ENCODE measurements at places on chromosomes 5 and 9. TPM values are rescaled to one million over a fixed set of nuclear protein-coding genes. Genes with fewer than 3 reads are reported as not detected.

GRCh38 chr5:140075371-140075770, 32.3 kb upstream of the NRG2 start:
- no peaks in the 10 kb centered on the region for H3K36me3 ChIP-seq
- H3K27ac ChIP-seq: no peak overlapping the region
- no peak overlapping the region for H3K4me3 ChIP-seq
- no peaks in the 10 kb centered on the region for H3K4me1 ChIP-seq
- DNase-seq: no peak

DNA sequence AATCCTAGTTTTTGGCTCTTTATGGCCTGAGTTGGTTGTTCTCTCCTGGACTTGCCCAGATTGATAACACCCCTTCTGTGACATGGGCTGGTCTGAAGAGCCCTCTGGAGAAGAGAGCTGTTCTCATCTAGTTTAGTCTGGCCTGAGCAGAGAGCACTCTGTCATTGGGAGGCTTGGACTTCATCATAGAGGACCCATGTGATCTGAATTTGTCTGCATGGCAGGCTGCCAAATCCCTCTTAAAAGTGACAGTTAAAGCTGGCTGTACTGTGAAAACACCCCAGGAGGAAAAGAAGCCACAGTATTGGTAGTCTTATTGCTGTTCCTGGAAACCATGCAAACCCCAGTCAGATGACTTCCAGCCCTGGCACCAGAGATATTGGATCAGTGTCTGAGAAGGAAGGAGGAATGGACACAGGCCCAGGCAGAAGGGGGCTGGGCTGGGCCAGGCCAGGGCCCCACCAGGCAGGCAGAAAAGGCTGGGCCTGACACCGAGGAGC, 3.7 kb upstream of the WDR31 start:
- peaks cover 3% of the 10 kb centered on the region for H3K27me3 ChIP-seq
- no peak overlapping the region for H3K4me3 ChIP-seq
- no peaks in the 10 kb centered on the region for H3K36me3 ChIP-seq
- peaks cover 43% of the 10 kb centered on the region for H3K4me1 ChIP-seq
- no peak overlapping the region for H3K27ac ChIP-seq

- H3K4me1 ChIP-seq: no peaks in the 10 kb centered on the region
- no peak overlapping the region for H3K27ac ChIP-seq
- no peaks in the 10 kb centered on the region for H3K36me3 ChIP-seq
- no peak for DNase-seq
- peaks cover 2% of the 10 kb centered on the region for H3K27me3 ChIP-seq
Observed at GRCh38 chr9:81573415-81574321, 115.7 kb downstream of the TLE1 start.

- H3K4me1 ChIP-seq: no peaks in the 10 kb centered on the region
- H3K36me3 ChIP-seq: no peaks in the 10 kb centered on the region
- no peak overlapping the region for H3K27ac ChIP-seq
- no peak for DNase-seq
- no peaks in the 10 kb centered on the region for H3K27me3 ChIP-seq
- no peak overlapping the region for H3K4me3 ChIP-seq
Observed at GRCh38 chr9:112112519-112112918, 62.6 kb downstream of the SUSD1 start.

GRCh38 chr9:38008168-38009034, 60.6 kb downstream of the SHB start:
- H3K27me3 ChIP-seq: no peaks in the 10 kb centered on the region
- peaks cover 17% of the 10 kb centered on the region for H3K4me1 ChIP-seq
- DNase-seq: peak; percentile 82
- no peaks in the 10 kb centered on the region for H3K36me3 ChIP-seq

DNA sequence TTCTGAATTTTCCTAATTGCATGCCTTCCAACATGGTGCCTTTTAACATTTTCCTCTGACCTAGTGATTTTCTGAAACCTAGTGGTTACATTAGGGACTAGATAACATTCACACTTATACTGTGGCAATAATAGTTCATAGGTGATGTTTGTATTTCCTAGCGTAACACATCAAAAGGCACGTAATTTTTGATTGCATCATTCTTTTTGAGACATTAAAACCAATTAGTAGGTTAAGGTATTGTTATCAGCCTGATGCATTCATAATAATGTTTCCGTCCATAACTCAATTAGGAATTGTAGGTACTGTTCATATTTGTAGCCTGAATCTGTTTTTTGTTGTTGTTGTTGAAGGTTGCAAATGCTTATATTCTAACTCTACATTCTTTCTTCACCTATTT, 192.4 kb downstream of the ANXA1 start:
- H3K27me3 ChIP-seq: no peaks in the 10 kb centered on the region
- H3K4me3 ChIP-seq: no peak overlapping the region
- no peaks in the 10 kb centered on the region for H3K4me1 ChIP-seq
- no peak overlapping the region for H3K27ac ChIP-seq
- DNase-seq: no peak

DNA sequence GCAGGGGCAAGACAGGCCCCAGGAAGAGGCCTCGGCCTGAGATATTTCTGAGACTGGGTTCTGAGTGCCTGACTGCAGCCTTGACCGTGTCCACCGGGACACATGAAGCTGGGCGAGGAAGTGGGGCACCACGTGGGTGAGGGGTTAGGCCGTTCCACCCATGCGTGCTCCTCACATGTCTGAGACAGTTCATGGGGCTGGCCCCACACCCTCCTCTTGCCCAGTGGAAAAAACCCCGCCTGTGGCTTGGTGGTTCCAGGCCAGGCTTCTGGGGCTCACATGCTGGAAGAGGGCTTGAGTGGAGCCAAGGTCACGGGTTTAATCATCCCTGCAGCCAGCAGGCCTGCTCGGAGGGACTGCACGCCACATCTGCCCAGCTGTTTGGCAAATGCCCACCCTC, 11.4 kb downstream of the HMCN2 start:
- H3K4me1 ChIP-seq: no peaks in the 10 kb centered on the region
- DNase-seq: no peak
- no peaks in the 10 kb centered on the region for H3K36me3 ChIP-seq
- no peak overlapping the region for H3K4me3 ChIP-seq
- H3K27me3 ChIP-seq: peaks cover 7% of the 10 kb centered on the region

DNA sequence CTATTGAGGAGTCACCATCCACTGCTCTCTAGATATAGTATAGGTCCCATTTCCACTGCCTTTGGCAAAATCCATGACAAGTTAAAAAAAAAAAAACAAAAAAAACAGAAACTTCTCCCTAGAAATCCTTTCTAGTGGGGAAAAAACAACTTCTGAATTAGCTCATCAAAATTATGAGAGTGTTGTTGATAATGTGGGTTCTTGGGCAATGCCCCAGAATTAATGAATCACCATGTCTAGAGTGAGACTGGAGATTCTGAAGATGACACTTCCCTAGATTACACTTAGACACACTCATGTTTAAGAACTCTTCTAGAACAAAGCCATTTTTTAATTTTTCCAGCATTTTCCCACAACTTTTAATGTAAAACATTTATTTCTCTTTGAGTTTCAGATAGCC, 728.0 kb upstream of the C9orf72 start:
- DNase-seq: no peak
- H3K27me3 ChIP-seq: no peaks in the 10 kb centered on the region
- no peak overlapping the region for H3K4me3 ChIP-seq
- H3K27ac ChIP-seq: no peak overlapping the region

GRCh38 chr5:179610109-179610902, 13.2 kb downstream of the HNRNPH1 start:
- peaks cover 50% of the 10 kb centered on the region for H3K4me1 ChIP-seq
- DNase-seq: no peak
- peaks cover 57% of the 10 kb centered on the region for H3K36me3 ChIP-seq
- H3K27me3 ChIP-seq: no peaks in the 10 kb centered on the region

GRCh38 chr5:159804121-159804520, 112.2 kb upstream of the ADRA1B start:
- no peak overlapping the region for H3K4me3 ChIP-seq
- H3K27ac ChIP-seq: no peak overlapping the region
- H3K4me1 ChIP-seq: no peaks in the 10 kb centered on the region

DNA sequence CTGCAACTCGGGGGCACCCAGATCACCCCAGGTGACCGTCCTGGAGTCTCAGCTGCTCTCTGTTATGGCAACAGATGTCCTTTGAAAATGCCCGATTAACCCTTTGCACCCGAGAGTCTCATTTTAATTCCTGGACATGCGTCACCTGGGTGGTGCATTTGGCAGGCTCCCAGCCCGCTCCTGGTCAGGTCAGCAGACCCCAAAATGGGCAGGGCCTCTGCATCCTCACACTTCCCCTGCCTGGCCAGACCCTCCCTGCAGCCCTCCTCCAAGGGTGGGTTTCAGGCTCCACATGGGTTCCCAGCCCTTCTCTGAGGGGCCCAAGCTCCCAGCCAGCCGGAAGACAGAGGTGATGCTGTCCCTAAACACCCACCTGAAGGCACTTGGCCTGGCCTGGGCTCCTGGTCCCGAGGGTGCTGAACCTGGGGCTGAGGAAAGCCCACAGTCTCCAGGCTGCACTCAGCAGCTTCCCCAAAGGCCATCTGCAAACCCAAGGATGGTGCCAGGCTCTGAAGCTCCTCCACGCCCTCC, 69.4 kb downstream of the PSMB7 start:
- H3K4me1 ChIP-seq: no peaks in the 10 kb centered on the region
- no peak overlapping the region for H3K4me3 ChIP-seq
- no peak overlapping the region for H3K27ac ChIP-seq
- no peaks in the 10 kb centered on the region for H3K27me3 ChIP-seq
- H3K36me3 ChIP-seq: no peaks in the 10 kb centered on the region

GRCh38 chr5:171953860-171954701, 52.4 kb downstream of the FBXW11 start:
- DNase-seq: no peak
- no peaks in the 10 kb centered on the region for H3K27me3 ChIP-seq
- no peak overlapping the region for H3K4me3 ChIP-seq

- H3K27me3 ChIP-seq: peaks cover 13% of the 10 kb centered on the region
- H3K36me3 ChIP-seq: no peaks in the 10 kb centered on the region
- no peak overlapping the region for H3K27ac ChIP-seq
- no peak for DNase-seq
- no peak overlapping the region for H3K4me3 ChIP-seq
Observed at GRCh38 chr5:130762031-130762430, 403.0 kb downstream of the HINT1 start.

GRCh38 chr5:58348996-58349728, 110.7 kb downstream of the PLK2 start:
- H3K27me3 ChIP-seq: no peaks in the 10 kb centered on the region
- no peak overlapping the region for H3K27ac ChIP-seq
- H3K4me3 ChIP-seq: no peak overlapping the region
- no peaks in the 10 kb centered on the region for H3K36me3 ChIP-seq
- no peak for DNase-seq

GRCh38 chr5:143738417-143739401, 73.3 kb upstream of the HMHB1 start:
- H3K36me3 ChIP-seq: no peaks in the 10 kb centered on the region
- no peaks in the 10 kb centered on the region for H3K27me3 ChIP-seq
- peaks cover 4% of the 10 kb centered on the region for H3K4me1 ChIP-seq
- no peak overlapping the region for H3K27ac ChIP-seq
- no peak for DNase-seq

DNA sequence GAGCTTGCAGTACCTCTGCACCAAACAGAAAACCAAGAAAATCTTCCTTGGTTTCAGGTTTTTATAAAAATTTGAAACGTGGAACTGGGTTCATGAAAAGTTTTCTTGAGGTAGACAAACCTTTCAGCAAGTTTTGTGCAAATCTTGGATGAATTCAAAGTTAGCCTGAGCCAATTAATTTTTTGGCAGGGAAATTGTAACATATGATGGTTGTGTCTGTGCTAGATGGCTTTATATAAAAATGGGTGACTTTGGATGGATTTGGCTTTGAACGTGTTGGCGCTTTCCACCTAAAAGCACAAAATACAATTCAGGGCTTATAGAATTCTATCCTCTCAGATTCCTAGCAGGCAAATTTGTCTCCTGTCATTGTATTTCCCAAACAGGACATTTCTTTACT, 524.4 kb downstream of the CAAP1 start:
- H3K4me1 ChIP-seq: no peaks in the 10 kb centered on the region
- H3K4me3 ChIP-seq: no peak overlapping the region
- H3K27me3 ChIP-seq: no peaks in the 10 kb centered on the region
- H3K27ac ChIP-seq: no peak overlapping the region
- no peak for DNase-seq
- no peaks in the 10 kb centered on the region for H3K36me3 ChIP-seq

- H3K27ac ChIP-seq: no peak overlapping the region
- no peaks in the 10 kb centered on the region for H3K36me3 ChIP-seq
- H3K4me1 ChIP-seq: no peaks in the 10 kb centered on the region
- peaks cover 4% of the 10 kb centered on the region for H3K27me3 ChIP-seq
- H3K4me3 ChIP-seq: no peak overlapping the region
- DNase-seq: no peak
Observed at GRCh38 chr5:179254638-179255271, 90.5 kb downstream of the ADAMTS2 start.

DNA sequence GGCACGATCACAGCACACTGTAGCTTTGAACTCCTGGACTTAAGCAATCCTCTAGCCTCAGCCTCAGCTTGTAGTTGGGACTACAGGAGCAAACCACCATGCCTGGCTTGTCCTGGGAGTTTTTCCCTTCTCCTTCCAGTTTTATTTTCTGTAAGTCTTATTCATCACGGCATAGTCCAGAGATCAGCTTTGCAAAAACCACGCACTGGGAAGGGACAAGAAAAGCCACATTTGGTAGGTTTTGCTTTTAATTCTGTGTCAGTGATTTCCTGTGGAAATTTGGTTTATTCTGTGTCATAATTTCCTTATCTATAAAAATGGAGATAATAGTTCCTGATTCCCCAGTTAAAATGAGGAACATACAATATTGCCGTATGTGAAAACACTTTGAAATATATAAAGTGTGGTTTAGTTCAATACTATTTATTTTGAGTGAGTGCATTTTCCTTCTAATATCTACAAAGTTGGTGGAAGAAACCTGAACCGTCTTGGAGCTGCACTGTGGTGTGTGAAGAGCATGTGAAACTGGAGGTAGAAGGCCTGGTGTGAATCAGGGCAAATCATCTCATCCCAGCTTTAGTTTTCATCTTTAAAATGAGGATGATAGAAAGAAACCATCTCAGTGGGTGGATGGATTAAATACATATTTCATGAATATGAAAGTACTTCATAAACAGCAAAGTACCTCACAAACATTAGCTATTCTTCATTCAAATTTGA, 92.8 kb upstream of the ELL2 start:
- peaks cover 13% of the 10 kb centered on the region for H3K27me3 ChIP-seq
- peaks cover 13% of the 10 kb centered on the region for H3K4me1 ChIP-seq
- H3K36me3 ChIP-seq: no peaks in the 10 kb centered on the region
- DNase-seq: no peak
- peak overlapping the region; percentile 25 for H3K27ac ChIP-seq
- no peak overlapping the region for H3K4me3 ChIP-seq

- no peaks in the 10 kb centered on the region for H3K27me3 ChIP-seq
- H3K27ac ChIP-seq: no peak overlapping the region
- peaks cover 11% of the 10 kb centered on the region for H3K36me3 ChIP-seq
- no peak for DNase-seq
- H3K4me3 ChIP-seq: no peak overlapping the region
- peaks cover 8% of the 10 kb centered on the region for H3K4me1 ChIP-seq
Observed at GRCh38 chr5:179055841-179056240, 4.3 kb upstream of the ZNF354C start.

- H3K27me3 ChIP-seq: peaks cover 65% of the 10 kb centered on the region
- peaks cover 25% of the 10 kb centered on the region for H3K4me1 ChIP-seq
- H3K27ac ChIP-seq: no peak overlapping the region
Observed at GRCh38 chr5:116576053-116576713, 1.6 kb upstream of the SEMA6A start.

CCL21 gene
- not detected for total RNA-seq

PCDHGB2 gene
- 0.07 TPM for total RNA-seq

ZDHHC11 gene
- total RNA-seq: 6.4 TPM

CATSPER3 gene
- total RNA-seq: 0.69 TPM

TICAM2 gene
- total RNA-seq: 0.87 TPM

SHISAL2B gene
- not detected for total RNA-seq

DMRT2 gene
- not detected for total RNA-seq

IFNA13 gene
- not detected for total RNA-seq

MEGF10 gene
- not detected for total RNA-seq

ANKRD20A1 gene
- total RNA-seq: 0.90 TPM

All from activated CD4-positive, alpha-beta T cell treated with anti-CD3 and anti-CD28 coated beads for 36 hours (primary cell).